ENCODE measurements at places on chromosomes 5 and 9.

GRCh38 chr9:92406477-92406876 is 2.1 kb upstream of the OGN start:
- DNase-seq, result no peak

- DNase-seq, result no peak
Measured at GRCh38 chr9:83992901-83993300, 12.3 kb downstream of the RMI1 start.

GRCh38 chr5:59843511-59844213 is 49.9 kb downstream of the PDE4D start:
- DNase-seq, result no peak

- no peak for DNase-seq
Measured at GRCh38 chr5:177471610-177472356, 1.7 kb downstream of the DBN1 start.

Data from effector CD8-positive, alpha-beta T cell (primary cell).